IMR-90 (cell line): ENCODE measurements at places on chromosomes 5 and 9. TPM values are rescaled to one million over a fixed set of nuclear protein-coding genes. Genes with fewer than 3 reads are reported as not detected.
A peak's percentile ranks its signal among the peaks of the same experiment; 100 is the strongest.

- peak; percentile 72 for DNase-seq
- H3K36me3 ChIP-seq = no peaks in the 10 kb centered on the region
- peaks cover 7% of the 10 kb centered on the region for H3K4me1 ChIP-seq
- no peak overlapping the region for H3K4me3 ChIP-seq
- H3K27ac ChIP-seq = no peak overlapping the region
Observed at GRCh38 chr9:95429096-95429495, 87.7 kb downstream of the PTCH1 start.

STPG3 gene
- total RNA-seq = not detected in 2 replicates

- H3K36me3 ChIP-seq = peaks cover 12% of the 10 kb centered on the region; the same call in 1 of the 2 replicates
- no peak overlapping the region for H3K27ac ChIP-seq
- H3K27me3 ChIP-seq = no peaks in the 10 kb centered on the region
- H3K4me1 ChIP-seq = peaks cover 20% of the 10 kb centered on the region
- no peak overlapping the region for H3K4me3 ChIP-seq
- no peak for DNase-seq
Observed at GRCh38 chr9:99073985-99074901, 30.7 kb upstream of the TGFBR1 start.

SCGB3A2 gene
- not detected in 2 replicates for total RNA-seq

GRCh38 chr5:176175101-176175852, 62.9 kb upstream of the SIMC1 start:
- DNase-seq = no peak
- no peaks in the 10 kb centered on the region; the same call in 1 of the 2 replicates for H3K27me3 ChIP-seq
- no peak overlapping the region for H3K4me3 ChIP-seq
- H3K36me3 ChIP-seq = no peaks in the 10 kb centered on the region
- H3K4me1 ChIP-seq = no peaks in the 10 kb centered on the region
- H3K27ac ChIP-seq = no peak overlapping the region

ADAMTS2 gene
- 18.3 and 19.0 TPM in 2 replicates for total RNA-seq

DNA sequence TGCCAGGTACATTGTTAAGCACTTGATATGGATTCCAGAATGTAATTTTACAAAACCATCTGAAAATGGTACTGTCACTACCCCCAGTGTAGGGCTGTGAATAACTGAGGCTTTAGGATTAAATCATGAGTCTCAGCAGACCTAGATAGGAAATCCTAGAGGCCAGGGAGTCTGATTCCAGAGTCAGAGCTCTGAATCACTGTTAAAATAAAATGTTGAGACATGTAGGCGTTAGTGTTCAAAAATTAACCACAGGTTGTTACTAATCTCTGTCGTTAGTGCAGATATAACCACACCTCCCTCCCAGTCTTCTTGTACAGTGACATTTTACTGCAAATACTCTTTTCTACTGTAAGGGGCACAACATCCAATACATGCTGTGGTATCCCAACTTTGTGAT, 1828.8 kb downstream of the MAT2B start:
- no peaks in the 10 kb centered on the region for H3K4me1 ChIP-seq
- no peak overlapping the region for H3K27ac ChIP-seq
- no peak overlapping the region for H3K4me3 ChIP-seq
- H3K27me3 ChIP-seq = no peaks in the 10 kb centered on the region
- no peaks in the 10 kb centered on the region for H3K36me3 ChIP-seq
- DNase-seq = peak; percentile 41

KLF4 gene
- 1.3 and 2.2 TPM in 2 replicates for total RNA-seq

DNA sequence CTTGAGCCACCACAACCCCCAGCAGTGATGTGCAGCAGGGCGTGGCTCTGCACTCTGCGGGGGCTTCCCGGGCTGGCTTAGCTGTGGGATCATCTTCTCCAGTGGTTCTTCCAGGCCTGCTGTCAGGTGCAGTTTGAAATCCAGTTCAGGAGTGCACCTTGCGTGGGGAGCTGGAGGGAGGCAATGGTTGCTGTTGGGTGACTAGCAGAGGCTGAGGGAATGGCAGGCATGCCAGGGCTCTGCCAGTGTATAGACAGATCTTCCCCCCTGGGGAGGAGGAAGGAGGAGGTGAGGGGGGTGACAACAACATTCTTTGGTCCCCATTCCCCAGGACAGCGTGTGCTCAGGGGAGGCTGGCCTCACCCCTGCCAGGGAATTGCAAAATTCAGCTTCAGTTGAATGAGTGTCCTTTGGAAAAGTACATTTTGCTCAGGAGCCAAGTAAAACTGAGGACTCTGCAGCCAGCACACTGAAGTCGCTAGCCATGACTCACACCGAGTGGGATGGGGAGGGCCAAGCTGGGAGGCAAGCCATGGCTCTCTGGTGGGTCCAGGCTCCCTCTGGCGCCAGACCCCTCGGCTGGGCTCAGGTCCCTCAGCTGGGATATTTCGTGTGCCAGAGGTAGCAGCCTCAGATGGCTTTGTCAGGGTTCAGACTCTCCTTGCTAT, 35.0 kb downstream of the ERGIC1 start:
- H3K4me1 ChIP-seq = peaks cover 52% of the 10 kb centered on the region
- H3K27ac ChIP-seq = peak overlapping the region; percentile 78
- H3K36me3 ChIP-seq = no peaks in the 10 kb centered on the region; the same call in 1 of the 2 replicates
- no peaks in the 10 kb centered on the region for H3K27me3 ChIP-seq
- DNase-seq = peak; percentile 96
- H3K4me3 ChIP-seq = no peak overlapping the region

- H3K36me3 ChIP-seq = no peaks in the 10 kb centered on the region
- peak overlapping the region; percentile 57 for H3K4me3 ChIP-seq
- H3K27ac ChIP-seq = peak overlapping the region; percentile 71
- DNase-seq = no peak
- no peaks in the 10 kb centered on the region for H3K4me1 ChIP-seq
Observed at GRCh38 chr5:56910210-56910965, 992 bp downstream of the SETD9 start.

CATSPER3 gene
- under 0.01 TPM in 1 of 2 replicates, not detected in the other for total RNA-seq

PTGDS gene
- total RNA-seq = not detected in 2 replicates

ALDH7A1 gene
- total RNA-seq = 40.9 and 43.9 TPM in 2 replicates

DNA sequence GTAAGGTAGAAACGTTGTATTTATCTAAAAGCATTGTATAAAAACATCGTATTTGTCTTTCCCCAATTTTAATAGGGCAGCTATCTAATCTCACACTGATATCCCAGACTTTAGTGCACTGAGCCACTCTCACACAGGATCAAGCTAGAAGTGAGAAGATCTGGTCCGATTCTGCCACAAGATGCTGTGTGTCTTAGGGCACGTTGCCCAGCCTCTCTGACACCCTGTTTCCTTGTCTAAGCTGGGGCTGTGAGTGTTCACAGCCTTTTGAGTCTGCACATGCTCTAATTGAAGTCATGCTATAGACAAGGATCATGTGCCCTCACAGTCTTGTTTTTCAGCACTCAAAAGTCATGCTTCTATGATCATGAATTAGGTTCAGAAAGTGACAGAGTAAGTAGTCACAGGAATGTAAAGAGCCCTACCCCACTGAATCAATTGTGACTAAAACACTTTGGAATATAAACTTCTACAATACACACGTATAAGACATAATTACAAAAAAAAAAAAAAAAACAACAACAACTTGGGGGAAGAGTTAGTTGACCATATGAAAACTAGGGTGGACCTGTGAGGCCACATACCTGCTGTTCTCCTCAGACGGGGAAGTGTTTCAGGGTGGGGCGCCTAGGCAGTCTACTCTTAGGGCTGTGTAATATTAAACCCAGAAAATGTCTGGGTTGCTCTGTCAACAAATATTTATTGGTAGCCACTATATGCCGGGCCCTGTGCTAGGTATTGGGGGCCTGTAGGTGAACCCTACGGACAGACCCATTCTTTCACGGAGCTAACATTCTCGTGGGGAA, 893 bp upstream of the ABLIM3 start:
- no peaks in the 10 kb centered on the region for H3K36me3 ChIP-seq
- no peak overlapping the region for H3K4me3 ChIP-seq
- peak; percentile 30 for DNase-seq
- no peak overlapping the region for H3K27ac ChIP-seq
- H3K4me1 ChIP-seq = peaks cover 18% of the 10 kb centered on the region

- no peaks in the 10 kb centered on the region for H3K4me1 ChIP-seq
- H3K27me3 ChIP-seq = no peaks in the 10 kb centered on the region
- no peak overlapping the region for H3K4me3 ChIP-seq
- H3K27ac ChIP-seq = no peak overlapping the region
- H3K36me3 ChIP-seq = no peaks in the 10 kb centered on the region
Observed at GRCh38 chr9:10875752-10876151, 262.9 kb upstream of the PTPRD start.

DNA sequence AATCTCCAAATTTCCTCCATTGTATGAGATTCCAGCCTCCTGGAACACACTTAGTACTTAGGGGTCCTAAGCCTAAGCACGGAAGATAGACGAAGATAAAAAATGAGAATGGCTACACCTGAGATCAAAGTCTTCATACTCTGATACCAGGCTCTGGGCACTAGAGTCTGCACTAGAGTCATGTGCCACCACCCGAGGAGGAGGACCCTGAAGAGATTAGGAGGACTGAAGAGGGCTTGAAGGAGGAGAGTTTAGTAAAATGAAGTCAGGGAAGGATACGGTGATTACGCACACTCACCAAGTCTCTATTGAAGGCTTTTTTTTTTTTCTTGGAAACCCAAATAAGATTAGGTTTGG, 573 bp upstream of the SPATA24 start:
- DNase-seq = no peak
- peak overlapping the region; percentile 88 for H3K27ac ChIP-seq
- no peaks in the 10 kb centered on the region for H3K36me3 ChIP-seq
- H3K4me3 ChIP-seq = peak overlapping the region; percentile 20; the same call in 1 of the 2 replicates
- H3K4me1 ChIP-seq = peaks cover 4% of the 10 kb centered on the region
